ENCODE measurements at places on chromosomes 12 and 14. TPM values are rescaled to one million over a fixed set of nuclear protein-coding genes. Genes with fewer than 3 reads are reported as not detected.

The KRT74 gene
- not detected for total RNA-seq

The SLCO1C1 gene
- not detected for total RNA-seq

The GLT8D2 gene
- total RNA-seq, result 4.7 TPM

The SELPLG gene
- not detected for total RNA-seq

The MANSC4 gene
- not detected for total RNA-seq

The ARHGDIB gene
- 140 TPM for total RNA-seq

The MMP19 gene
- 0.58 TPM for total RNA-seq

The TAS2R31 gene
- 0.40 TPM for total RNA-seq

The GPR135 gene
- total RNA-seq, result 1.0 TPM

The SLC25A21 gene
- total RNA-seq, result 0.37 TPM

The TSPAN19 gene
- total RNA-seq, result 0.10 TPM

The MIPOL1 gene
- 7.7 TPM for total RNA-seq

The KRAS gene
- total RNA-seq, result 11.2 TPM
